ENCODE measurements at places on chromosomes 16 and 17. TPM values are rescaled to one million over a fixed set of nuclear protein-coding genes. Genes with fewer than 3 reads are reported as not detected.
A peak's percentile ranks its signal among the peaks of the same experiment; 100 is the strongest.

GRCh38 chr17:35073183-35073790 is 9.8 kb upstream of the RFFL start:
- DNase-seq: no peak

GRCh38 chr17:42803074-42803883 is 4.6 kb downstream of the CNTD1 start:
- no peak for DNase-seq

DNA sequence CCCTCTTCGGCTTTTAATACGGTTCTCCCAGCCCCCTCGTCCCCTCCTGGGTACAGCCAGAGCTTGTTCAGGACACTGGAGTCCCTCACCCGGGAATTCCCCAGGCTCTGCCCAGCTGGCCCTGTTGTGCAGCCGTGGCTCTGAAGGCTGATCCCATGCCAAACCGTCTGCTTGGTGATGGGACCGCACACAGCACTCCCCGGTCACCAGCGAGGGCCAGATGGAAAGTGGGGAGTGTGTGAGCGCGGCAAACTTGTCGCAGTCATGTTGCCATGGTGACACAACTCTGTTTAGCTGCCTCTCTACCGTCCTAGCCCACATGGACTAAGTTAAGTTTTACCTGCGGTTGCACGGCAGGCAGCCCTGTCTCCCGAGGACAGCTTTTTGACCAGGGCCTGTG is 107.9 kb downstream of the RAP1GAP2 start:
- DNase-seq: no peak

GRCh38 chr17:66190738-66191592 is 968 bp downstream of the CEP112 start:
- no peak for DNase-seq

DNA sequence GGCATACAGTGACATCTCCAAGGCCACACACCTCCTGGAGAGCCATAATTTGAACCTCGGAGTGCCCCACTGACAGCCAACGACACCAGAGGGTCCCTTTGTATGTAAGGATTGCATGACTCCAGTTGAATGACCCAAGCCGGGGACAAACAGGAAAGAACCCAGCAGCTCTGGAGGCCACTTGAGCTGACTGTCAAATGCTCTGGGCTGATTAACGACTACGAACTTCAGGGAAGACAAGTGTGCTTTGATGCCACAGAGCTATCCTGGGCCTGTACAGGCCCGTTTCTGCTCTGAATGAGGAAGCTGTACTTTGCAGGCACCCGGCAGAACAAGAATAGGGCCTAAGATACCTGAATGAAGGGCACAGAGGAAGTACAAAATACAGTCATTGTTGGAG is 404.6 kb downstream of the SLC39A11 start:
- DNase-seq: no peak

DNA sequence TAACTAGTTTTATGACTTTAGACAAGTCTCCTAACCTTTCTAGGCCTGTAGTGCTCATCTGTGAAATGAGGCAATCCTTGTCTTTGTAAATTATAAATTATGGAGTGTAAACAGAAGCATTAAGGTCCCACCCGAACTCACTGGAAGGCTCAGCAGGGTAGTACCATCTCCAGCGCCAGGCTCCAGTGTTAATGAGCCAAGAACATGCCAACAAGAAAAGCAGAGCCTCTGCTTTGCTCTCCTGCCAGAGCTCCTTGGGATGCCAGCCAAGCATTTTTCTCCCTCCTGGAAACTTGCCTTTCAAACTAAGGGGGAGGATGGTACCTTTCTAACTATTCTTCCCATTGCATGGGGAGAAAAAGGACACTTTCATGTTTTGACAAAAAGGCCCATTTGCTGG is 14.9 kb downstream of the LIMD2 start:
- no peak for DNase-seq

DNA sequence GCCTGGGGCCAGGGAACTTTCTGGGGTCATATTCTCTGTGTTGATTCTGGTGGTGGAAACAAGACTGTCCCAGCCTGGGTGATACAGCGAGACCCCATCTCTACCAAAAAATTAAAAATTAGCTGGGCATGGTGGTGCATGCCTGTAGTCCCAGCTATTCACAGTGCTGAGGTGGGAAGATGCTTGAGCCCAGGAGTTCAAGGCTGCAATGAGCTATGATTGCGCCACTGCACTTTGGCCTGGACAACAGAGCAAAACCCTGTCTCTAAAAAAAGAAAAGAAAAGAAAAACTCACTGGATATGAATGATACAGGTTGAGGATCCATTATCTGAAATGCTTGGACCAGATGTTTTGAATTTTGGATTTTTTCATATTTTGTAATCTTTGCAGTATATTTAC is 13.6 kb downstream of the SCGB1C2 start:
- DNase-seq: no peak

DNA sequence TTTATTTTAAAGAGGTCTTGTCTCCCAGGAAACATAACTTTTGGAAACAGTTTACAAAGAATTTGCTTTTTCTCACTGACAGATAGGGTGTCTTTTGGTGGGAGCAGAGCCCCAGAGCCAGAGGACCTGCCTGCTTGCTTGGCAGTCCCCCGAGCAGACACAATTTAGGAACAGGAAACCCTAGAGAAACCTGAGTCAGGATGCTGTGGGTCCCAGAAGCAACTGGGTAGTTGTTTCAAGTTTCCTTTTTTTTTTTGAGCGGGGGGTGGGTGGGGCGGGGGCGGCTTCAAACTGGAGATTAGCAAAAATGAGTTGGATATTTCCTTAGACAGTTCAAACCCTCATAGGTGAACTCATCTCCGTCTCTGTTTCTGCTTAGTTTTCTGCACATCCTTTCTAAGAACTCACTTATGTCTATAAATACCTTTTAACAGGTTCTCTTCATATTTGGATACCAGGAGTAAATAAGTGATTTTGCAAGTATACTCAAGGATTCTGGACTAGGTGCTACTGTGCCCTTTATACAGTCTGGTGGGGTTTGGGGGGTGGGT is 135.1 kb downstream of the PRKCA start:
- no peak for DNase-seq

- DNase-seq: no peak
Observed at GRCh38 chr16:70793851-70794502, 7.0 kb downstream of the VAC14 start.

- DNase-seq: no peak
Observed at GRCh38 chr17:35147375-35147905, at the start of gene UNC45B. Gene UNC45B, plus strand, starts transcription at chr17:35147817. Its CDS starts 447 bp downstream, at chr17:35148264.

DNA sequence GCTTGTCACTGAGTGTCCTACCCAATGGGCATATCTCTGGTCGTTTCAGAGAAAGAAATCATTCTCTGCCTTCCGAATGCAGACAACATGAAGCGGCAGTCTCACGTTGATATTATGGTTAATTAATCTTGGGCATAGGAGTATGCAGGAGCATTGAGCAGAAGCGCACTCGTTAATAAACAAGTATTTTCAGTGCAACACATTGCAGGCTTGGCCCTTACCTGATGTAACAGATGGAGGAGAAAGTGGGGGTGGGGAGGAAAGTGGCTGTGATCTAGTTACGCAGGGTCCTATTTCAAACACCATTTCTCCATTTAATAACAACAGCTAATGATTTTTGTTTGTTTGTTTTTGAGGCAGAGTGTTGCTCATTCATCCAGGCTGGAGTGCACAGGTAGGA is 414.0 kb upstream of the RBFOX1 start:
- no peak for DNase-seq

GRCh38 chr16:53872248-53873221 is 168.6 kb downstream of the FTO start:
- no peak for DNase-seq

DNA sequence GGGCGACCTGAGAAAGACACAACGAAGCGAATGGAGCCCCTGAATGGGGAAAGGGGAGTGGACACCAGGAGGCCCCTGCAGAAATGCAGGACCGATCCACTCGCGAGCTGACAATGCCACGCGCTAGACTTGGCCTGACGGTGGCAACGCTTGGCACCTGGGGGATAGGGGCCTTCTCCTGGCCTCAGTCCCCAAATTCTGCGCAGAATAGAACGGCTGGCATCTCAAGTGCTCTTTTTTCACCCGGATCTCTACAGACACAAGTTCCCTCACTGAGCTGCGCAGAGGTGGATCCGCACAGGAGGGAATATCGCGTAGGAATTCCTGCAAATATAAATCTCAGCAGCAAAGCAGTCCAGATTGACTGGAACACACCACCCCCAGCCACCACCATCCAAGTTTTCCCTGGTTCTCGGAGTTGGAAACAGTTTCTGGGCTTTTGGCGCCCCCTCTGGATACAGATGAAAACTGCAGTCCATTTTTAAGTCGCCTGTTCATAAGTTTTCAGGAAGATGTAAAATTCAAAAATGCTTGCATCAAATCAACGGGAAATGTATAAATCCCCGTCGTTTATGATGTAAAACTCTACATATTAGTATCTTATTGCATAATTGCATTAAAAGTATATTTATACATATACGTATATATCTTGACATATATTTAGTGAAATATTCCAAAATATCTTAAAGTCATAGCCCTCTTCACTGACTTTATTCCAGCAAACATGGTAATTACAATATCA is 2.3 kb upstream of the SOX9 start:
- peak; percentile 31 for DNase-seq

DNA sequence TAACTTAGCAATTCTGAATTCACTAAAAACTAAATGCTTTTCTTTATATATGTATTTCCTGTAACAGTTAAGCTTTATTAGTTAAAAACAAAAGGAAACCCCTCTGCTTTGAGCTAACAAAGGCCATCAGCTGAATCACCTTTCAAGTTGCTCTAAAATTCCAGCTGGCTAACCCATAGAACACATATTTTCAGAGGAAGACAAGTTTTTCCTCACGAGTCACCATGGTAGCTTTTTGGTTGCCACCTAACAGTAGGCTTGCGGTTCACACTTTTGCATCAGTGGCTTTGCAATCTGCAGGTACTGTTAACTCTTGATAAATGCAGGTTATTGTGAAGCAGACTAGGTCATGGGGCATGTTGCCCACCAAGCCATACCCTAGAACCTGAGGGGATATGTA is 57.6 kb upstream of the IRX5 start:
- DNase-seq: no peak

DNA sequence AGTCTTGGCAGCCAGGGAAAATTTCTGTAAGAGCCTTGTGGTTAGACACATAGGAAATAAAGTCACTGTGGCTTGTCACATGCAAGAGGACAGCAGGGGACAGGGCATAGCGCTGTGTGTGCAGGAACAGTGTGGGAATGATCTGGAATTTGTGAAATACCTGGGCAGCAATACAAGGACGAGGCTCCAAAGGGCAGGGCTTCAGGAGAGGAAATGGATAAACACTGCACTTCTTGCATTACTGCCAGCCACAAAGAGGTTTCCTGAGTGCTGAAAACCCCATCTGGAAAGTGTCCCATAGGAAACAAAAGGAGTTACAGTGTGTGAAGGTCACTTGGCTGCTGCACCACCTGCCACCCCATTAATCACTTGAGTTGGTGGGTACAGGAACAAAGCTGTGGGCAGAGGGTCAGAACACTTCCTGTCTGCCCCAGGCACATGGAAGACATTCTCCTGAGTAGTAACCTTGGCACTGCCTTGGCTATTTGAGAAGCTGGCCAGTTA is 12.1 kb upstream of the HP start:
- DNase-seq: no peak

DNA sequence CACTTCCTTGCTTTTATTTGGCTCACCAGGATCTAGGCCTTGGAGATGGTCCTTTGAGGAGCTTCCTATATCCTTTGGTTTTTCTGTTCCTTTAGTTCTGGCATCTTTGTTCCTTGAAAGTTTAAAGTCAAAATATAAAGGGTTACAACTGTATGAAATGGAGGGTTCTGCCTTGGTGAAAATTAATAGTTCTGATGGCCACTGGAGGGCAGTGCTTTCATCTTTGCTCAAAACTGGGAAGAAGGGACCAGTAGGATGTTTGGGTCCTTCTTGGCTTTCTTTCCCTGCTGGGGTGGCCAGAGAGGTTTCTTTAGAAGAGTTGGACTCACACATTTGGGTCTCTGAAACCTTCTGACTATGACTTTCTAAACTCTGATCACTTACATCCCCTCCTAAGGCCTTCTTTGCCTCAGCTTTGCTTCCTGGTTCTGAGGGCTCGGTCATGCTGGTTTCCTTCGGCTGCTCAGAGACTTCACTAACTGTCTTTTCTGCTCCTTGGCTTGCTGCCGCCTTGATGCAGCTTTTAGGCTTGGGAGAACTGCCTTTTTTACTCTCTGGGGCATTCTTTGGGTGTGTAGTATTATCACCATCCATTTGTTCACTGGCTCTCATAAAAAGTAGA is 10.9 kb upstream of the ITGA2B start:
- DNase-seq: no peak

- DNase-seq: peak; percentile 72
Observed at GRCh38 chr16:80591071-80591915, 50.5 kb downstream of the DYNLRB2 start.

DNA sequence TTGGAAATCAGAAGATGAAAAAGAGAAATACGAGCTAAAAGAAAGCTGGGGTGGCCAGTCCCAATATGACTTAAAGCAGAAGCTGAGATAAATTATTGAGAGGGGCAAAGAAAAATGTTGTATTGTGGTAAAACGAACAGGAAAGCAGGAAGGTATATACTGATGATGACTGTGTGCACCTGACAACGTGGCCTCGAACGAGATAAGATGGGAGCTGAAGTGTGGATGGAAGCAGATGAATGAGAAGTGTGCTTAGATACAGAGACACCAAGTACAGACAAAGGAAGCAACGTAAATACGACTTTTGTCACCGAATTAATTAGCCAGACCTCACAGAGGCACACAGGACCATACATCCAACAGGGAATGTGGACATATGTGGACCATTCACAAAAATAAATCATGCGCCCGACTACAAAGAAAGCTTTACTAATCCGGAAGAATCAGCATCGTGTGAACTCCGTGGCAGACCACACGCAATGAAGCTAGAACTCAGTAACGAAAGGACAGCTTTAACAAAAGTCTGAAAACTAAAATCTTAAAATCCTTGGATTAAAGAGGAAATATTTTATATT is 218.7 kb downstream of the RPTOR start:
- no peak for DNase-seq

DNA sequence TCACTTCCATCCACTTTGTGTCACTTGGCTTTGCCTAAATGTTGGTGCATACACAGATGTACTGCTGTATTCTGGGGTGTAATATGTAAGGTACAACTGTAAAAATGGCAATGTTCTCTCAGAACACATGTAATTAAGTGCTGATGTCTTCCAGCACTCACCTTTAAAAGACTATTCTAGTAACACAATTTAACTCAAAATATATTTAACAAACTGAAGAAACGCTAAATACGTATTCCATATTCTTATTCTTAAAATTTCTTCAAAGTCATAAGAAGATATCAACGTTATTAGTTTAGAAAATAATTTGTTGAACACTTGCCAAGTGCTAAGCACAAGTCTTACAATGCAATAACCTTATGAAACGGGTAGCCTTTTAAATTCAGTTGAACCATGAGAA is 3.6 kb downstream of the CMC2 start:
- no peak for DNase-seq

GRCh38 chr17:61058066-61058465 is 341.6 kb upstream of the TBX2 start:
- no peak for DNase-seq

GRCh38 chr16:20803192-20803560 is 3.1 kb downstream of the ERI2 start:
- DNase-seq: no peak

Gene DOC2A
- total RNA-seq: 0.19 TPM

Gene HOXB9
- total RNA-seq: not detected

Gene CCL7
- not detected for total RNA-seq

Gene MLX
- total RNA-seq: 62.3 TPM

Gene PLA2G10
- total RNA-seq: not detected

Gene TUBB3
- total RNA-seq: 1.6 TPM

Gene CHST6
- not detected for total RNA-seq

Gene DOC2B
- total RNA-seq: not detected
